Activated CD8-positive, alpha-beta memory T cell treated with anti-CD3 and anti-CD28 coated beads for 1 hour (primary cell): ENCODE measurements at places on chromosomes 3 and 15.

GRCh38 chr3:13884851-13885703 is 5.2 kb upstream of the WNT7A start:
- DNase-seq = no peak

- no peak for DNase-seq
These were observed 61.1 kb downstream of the AMOTL2 start for GRCh38 chr3:134312873-134313846.

DNA sequence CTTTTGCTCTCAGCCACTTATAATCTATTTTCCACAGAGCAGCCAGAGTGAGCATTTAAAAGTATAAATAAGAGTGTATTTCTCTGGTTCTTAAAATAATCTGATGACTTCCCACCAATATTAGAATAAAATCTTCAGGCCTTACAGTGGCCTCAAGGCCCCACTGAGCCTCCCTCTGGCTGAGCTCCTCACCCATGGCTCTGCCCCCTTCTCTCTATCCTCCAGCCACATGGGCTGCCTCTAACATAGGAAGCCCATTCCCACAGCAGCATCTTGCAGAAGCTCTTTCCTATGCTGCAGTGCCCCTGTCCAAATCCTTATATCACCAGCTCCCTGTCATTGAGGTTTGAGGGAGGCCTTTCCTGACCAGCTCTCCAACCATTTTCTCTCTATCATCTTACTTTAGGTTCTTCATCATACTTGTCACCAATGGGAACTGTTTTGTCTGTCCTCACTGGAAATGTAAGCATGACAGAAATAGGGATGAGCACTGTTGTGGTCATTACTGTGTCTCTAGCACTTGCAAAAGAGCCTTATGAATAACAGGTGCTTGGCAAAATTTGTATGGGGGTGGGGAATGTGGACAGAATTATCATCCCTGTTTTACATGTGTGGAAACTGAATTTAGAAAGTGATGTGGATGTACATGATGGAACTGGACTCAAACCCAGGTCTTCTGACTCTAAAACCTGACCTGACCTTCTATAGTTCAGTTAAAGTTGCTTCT is 250.6 kb downstream of the NR1D2 start:
- DNase-seq = no peak

DNA sequence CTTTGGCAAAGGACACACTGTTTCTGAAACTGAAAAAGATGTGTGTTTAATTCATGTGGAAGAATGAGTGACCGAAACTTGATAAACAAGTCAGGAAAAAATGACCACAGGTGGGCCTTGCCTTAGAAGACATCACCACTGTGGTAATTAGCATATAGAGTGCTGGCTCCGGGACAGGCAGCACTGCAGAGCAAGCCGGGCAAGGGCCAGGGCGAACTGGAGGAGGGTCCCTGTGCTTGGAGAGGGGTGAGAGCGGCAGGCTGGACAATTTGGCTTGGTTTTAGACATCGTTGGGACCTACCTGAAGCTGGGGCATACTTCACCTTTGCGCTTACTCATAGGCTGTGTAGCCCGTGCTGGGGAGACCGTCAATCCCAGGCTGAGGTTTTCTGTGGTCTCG is 8.2 kb downstream of the RTP3 start:
- DNase-seq = no peak

DNA sequence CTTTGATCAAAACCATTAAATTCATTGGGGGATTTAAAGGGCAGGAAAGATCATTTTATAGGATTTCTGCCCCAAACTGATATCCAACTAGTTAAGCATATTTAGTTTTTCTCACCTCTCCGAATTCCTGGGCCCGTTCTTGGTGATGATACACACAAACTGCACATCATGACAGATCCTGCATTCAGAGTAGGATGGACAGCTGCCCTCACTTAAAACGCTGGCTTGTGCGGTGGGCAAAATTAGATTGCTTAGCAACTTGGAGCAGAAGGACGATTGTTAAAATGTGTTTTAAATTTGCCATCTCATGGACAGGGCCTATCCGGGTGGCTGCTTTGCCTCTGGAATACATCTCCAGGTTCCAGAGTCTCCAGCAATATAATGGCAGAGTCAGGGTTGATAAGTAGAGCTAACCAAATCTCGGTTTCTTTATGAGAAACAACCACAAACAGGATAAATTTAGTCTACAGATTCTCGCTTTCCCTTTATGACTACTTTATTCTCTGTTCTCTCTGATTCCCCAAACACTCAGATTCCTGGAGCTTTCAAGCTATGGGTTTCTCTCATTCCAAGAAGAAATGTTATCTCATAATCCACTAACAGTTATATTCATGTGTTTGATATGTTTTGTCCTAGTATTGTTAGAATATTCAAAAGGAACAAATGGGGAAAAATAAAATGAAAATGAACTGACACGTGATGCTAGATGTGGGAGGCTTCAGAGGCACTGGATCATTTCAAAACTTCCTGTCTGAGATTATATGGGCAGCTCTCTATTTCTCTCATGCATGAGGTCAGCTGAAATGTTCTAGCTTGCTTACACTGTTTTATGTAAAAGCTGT is 1014.1 kb upstream of the SEMA6D start:
- no peak for DNase-seq

- no peak for DNase-seq
These were observed 230.6 kb downstream of the NEK10 start for GRCh38 chr3:27138562-27138961.

- DNase-seq = no peak
These were observed 33.5 kb downstream of the EBLN2 start for GRCh38 chr3:73094951-73095350.

DNA sequence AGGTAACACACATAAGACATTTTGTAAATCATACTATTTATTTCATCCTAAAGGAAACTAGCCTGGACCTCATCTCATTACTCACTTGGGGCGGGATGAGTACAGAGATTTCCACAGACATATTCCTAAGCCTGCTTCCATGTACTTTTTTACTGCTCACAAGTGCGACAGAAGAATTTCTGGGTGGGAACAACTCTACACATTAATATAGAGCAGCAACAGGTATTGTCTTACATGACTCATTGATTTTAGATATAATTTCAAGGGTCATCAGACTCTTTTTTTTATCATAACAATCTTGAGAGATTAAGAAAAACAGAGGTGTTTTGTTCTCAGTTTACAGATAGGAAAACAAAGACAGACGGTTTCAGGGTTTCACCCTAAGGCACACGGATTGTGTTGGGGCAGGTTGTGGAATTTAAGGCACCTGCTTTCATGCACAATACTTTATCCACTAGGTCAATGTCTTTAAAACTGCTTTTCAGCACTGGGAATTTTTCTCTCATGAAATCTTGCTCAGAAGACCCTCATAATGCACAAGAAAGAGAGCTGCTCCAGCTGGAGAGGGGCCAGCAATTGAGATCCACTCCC is 186.7 kb upstream of the CDIN1 start:
- DNase-seq = no peak

GRCh38 chr3:100553618-100554372 is 55.6 kb upstream of the ADGRG7 start:
- no peak for DNase-seq

- DNase-seq = no peak
These were observed 626 bp upstream of the PTPRG start for GRCh38 chr3:61560517-61561373.

GRCh38 chr3:136698361-136698760 is 53.8 kb downstream of the STAG1 start:
- DNase-seq = no peak

GRCh38 chr3:33016846-33017405 is 65.5 kb downstream of the CCR4 start:
- no peak for DNase-seq
